Mucosa of descending colon (tissue), 3 donors: ENCODE measurements at places on chromosomes 5 and 9. TPM values are rescaled to one million over a fixed set of nuclear protein-coding genes. Genes with fewer than 3 reads are reported as not detected.

- DNase-seq, result no peak
Measured at GRCh38 chr5:3597167-3598007, 1.8 kb downstream of the IRX1 start.

DNA sequence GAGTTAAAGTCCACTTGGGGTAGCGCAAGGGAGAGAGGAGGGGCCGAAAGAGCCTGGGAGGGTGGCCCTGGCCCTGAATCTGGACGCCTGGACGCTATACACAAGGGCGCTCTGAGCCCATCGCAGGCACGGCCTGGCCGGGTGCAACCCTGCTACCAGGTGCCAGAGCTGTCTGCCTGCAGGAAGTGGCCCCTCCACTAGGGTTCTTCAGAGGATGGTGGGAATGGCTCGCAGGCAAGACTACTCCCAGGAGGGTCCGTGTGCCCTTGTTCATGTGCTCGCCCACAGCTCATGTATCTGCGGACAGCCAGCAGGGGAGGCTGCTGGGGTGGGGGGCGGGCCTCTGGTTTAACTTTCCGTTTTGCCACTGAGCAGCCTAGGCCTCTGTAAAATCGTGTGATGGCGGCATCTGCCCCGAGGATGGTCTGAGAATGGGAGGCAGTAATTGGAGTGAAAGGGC, 1.4 kb upstream of the NKD2 start:
- peak; percentile 25 for DNase-seq

DNA sequence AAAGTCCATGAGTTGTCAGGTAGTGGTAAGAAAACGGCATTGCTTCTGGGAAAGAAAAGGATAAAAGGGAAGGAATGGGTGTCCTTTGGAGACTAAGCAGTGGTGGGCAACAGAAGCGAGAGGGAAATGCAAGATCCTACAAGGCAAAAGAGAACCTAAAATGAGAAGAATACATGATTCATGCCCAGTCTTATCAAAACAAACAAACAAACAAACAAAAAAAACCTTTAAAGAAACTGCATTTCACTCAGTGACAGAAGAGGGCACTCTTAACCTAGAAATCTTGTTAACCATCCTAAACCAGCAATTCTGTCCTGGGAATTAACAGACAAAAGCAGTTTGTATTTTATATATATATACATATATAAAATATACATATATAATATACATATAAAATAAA, 88.5 kb downstream of the SUSD1 start:
- no peak for DNase-seq

DNA sequence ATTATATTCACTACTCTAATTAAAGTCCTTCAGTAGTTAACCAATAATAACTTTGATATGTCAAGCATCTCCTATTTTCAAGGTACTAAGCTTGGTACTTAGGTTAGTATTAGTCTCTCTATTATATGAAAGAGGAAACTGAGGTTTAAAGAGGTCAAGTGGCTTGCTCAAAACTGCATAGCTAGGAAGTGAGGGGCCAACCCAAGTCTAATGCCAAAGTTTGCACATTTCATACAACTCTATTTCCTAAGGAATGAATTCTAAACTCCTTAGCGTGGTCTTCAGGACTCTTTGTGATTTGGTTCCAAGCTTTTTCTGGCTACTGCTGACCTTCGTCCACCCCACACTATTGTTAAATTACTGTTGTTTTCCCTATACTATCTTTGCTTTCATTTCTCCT, 9.9 kb upstream of the SHOC1 start:
- DNase-seq, result no peak

The SLC6A18 gene
- 0.89 TPM for total RNA-seq

GRCh38 chr5:103232393-103232999, 26.1 kb upstream of the MACIR start:
- no peak for DNase-seq

DNA sequence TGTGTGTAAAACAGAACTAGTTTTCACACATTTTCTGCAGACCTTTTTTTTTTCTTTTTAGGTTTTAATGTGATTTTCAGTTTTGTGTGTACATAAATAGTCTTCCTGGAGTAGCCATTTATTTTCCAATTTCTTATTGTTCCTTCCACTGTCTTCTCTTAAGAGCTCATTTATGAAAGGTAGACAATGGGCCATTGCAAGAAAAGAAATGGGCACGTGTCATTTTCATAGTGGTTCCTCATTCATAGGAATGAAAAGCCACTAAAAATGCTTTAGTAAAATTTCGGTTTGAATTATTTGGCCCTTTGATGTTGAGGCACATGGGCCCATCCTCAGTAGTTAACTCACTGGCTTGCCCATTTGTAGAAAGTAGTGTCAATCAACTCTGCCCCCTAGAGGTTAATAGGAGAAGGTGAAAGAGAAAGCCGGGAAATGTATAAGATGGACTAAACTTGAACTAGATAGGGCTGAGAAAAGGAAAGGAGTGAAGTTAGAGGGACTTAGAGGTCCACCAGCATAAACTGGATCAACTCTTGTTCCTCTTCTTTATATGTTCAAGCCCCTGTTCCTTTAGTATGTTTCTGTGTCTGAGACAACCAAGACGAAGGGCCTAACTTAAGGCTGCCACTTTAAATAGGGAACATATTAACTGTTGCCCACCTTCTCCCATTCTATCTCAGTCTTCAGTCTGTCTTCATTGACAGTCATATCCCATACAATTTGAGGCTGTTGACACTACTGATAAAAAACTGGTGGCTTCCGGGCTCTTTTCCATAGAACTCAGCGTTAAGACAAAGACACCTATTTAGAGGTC, 72.6 kb downstream of the SMARCA2 start:
- no peak for DNase-seq

The SLC23A1 gene
- 2.5 TPM for total RNA-seq

- DNase-seq, result no peak
Measured at GRCh38 chr9:87243602-87244001, 254.1 kb upstream of the DAPK1 start.

The STPG3 gene
- total RNA-seq, result not detected

DNA sequence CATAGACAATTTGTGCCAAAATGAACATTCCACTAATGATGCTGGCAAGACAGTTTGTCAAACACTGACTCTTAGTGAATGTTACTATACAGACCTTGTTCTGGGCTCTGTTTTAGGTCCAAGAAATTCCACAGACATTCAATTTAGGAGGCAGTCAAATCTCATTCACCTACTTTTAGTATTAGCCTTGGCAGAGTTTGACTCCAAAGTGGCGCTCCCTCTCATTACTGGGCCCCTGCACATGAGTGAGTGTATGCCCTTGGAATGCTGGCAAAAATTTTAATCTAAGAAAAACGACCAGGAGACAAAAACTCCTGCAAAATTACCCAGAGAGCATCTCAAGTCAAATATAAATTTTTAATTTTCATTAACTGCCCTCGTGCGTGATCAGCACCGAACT, 94.9 kb upstream of the SLC27A6 start:
- no peak for DNase-seq

- no peak for DNase-seq
Measured at GRCh38 chr5:139263536-139263935, 30.0 kb upstream of the MATR3 start.

DNA sequence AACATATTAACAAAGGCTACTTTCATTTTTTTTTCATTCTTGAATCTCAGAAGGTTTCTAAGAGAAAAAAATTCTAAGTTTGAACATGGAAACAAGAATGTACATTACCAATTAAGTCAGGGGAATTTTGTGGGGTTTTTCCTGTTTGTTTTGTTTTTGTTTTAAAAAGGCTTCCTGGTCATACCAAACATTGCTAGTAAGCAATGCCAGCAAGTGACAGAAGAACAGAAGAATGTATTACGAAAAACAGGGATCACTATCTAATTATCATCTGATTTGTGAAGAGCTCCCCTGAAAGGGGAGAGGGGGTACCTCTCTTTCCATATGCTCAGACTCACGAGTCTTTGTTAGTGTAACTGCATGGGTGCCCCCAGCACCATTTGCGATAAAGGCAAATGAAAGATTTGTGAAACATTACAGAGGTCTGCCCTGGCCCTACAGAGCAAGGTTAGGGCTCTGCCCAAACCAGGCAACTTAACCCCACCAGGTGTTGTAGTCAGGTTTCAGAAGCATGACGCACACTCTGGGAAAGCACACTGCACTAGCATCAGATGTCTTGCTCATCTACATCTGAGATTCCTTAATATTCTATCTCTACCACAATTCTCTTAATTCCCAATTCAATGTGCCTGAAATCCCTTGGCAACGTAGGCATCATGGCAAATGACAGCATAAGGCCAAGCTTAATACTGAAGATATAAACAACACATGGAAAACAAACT, 268.2 kb downstream of the MLLT3 start:
- no peak for DNase-seq

The PWWP2A gene
- 37.6 TPM for total RNA-seq

- DNase-seq, result no peak
Measured at GRCh38 chr5:133386662-133387061, 225.7 kb downstream of the FSTL4 start.

The DIRAS2 gene
- 1.4 TPM for total RNA-seq

DNA sequence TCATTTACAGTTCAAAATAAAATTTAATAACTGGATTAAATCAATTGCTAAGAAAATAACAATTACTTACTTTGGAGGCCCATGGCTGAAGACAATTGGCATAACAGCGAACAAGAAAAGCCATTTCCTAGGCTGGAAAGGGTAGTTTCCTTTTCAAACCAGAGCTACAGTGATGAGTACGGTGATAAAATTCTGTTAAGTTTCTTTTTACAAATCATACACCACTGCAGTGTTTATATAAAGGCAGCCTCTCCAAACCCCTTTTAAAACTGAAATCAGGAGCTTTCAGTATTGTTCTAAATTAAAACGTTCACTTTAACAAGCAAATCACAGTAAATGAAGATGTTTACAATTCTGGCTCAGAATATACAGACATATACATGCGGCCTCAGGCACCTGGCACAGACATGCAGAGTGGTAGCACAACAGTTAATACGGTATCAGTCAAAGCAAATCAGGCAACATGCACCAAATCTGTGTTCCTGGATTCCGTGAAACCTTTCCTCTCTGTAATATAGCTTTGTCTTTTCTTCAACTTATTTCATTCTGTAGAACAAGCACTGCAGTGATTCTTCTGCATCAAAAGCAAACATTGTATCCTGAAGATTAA, 102.9 kb downstream of the RAPGEF6 start:
- no peak for DNase-seq

The RETREG1 gene
- total RNA-seq, result 55.8 TPM

The PTGR1 gene
- 48.7 TPM for total RNA-seq

DNA sequence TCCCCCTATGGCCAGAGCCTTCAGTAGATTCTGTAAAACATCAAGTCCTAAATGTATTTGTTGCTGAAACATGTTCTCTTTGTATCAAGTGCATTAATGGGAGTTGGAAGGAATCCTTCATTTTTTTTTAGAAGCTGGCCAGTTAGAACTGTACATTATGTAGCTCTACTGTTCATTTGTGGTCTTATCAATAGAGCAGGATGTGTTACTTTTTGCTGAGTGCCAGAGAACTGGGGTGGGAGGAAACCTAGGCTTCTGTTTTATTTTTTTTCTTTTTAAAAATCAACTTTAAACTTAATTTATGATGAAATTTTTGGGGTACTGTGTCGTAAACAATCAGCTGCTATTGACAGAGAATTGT, 5.1 kb downstream of the PIP5K1B start:
- DNase-seq, result no peak

GRCh38 chr5:132260714-132261551, 3.4 kb downstream of the PDLIM4 start:
- peak; percentile 48 for DNase-seq

DNA sequence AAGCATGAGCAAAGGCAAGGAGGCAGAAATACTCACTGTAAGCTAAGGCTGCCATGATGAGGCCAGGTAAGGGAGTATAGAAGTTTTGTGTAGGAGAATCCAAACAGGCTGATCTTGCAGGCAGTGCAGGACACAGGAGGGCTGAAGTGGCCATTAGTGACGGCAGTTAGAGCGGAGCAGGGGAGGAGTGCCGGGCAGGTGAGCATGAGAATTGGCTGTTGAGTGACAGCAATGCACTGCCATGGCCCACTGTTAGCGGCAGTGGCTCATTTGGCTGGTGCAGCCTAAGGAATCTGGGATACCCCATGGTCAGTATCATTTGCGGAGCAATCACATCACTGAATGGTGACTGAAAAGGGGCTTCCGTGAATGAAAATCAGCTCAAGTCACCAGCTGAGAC, 22.8 kb downstream of the RGS3 start:
- no peak for DNase-seq

- DNase-seq, result no peak
Measured at GRCh38 chr9:114090798-114091197, 8.3 kb downstream of the KIF12 start.

The CCDC192 gene
- not detected for total RNA-seq

- no peak for DNase-seq
Measured at GRCh38 chr9:16361118-16361517, 509.4 kb downstream of the BNC2 start.

The PCDHAC2 gene
- total RNA-seq, result 0.31 TPM

The IQGAP2 gene
- 84.8 TPM for total RNA-seq
